Adrenal gland (tissue), 19 donors: ENCODE measurements at places on chromosomes 1 and 21.

DNA sequence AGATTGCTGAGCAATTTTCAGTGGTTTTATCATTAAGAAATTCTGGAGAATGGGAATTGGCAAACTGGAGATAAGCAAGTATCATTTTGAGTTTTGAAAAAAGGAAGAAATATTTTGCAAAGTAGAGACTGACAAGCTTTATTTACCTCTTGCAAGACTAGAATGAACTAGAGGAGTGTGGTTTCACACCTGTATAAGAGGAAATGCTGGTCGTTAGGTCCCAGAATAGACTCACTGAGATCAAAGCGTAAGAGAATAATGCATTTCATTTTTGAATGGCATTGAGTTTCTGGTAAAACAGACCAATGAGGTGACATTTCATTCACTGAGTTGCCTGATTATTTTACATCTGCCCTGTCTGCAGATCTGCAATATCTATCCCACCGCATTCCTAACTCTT is 308.1 kb downstream of the ADGRL2 start:
- no peaks in the 10 kb centered on the region for H3K36me3 ChIP-seq
- H3K27ac ChIP-seq: no peak overlapping the region
- H3K4me3 ChIP-seq: no peak overlapping the region
- no peak for DNase-seq
- H3K4me1 ChIP-seq: peaks cover 5% of the 10 kb centered on the region
- no peaks in the 10 kb centered on the region for H3K27me3 ChIP-seq

GRCh38 chr1:160421881-160422280 is 21.5 kb downstream of the VANGL2 start:
- no peak overlapping the region for H3K4me3 ChIP-seq
- H3K4me1 ChIP-seq: no peaks in the 10 kb centered on the region
- DNase-seq: no peak
- H3K27me3 ChIP-seq: no peaks in the 10 kb centered on the region
- H3K27ac ChIP-seq: no peak overlapping the region

DNA sequence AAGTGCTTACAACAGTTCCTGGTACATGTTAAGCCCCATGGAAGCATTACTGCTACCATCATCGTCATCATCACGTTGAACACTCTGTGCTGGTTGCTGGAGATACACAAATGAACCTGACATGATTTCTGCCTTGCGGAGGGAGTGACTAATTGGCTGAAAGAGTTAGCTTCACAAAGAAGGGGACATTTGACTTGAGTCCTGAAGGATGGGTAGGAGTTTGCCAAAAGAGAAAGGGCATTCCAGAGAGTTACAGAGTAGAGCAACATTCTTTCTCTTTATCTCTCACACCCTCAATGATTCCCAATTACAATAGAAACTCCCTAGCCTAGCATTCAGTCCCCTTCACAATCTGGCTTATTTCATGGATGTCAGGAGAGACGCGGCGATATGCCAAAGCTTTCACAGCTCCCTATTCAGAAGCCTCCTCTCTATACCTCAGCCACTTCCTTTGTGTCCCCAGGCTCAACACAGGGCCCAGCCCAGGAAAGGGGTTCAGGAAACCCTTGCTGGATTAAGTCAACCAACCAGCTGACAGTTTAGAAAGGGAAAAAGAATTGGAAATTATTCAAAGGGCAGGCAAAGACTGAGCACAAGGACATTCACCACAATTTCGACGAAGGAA is 38.0 kb downstream of the SLC1A7 start:
- no peaks in the 10 kb centered on the region for H3K27me3 ChIP-seq
- no peak for DNase-seq
- H3K36me3 ChIP-seq: no peaks in the 10 kb centered on the region
- no peaks in the 10 kb centered on the region for H3K4me1 ChIP-seq

DNA sequence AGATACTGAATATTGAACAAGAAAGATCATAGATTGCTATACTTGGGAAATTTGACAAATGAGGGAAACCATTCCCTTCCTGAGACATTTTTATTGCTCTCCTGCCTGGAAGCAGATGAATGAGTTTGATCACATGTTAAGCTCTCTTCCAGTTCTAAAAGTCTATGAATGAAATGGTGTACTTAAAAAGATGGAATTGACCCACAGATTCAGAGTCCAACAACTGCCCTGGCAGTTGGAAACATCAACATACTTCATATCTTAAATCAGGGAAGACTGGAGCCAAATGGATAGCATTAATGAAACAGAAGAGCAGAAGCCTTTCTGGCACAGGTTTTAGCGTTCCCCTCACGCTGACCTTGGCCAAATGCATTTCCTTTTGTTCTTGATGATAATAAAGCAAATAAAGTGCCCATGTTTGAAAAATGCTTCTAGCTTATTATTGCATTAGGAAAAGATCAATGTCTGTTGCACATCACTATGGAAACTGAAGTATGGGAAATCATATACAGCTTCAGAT is 142.6 kb downstream of the ESRRG start:
- no peak overlapping the region for H3K4me3 ChIP-seq
- H3K27me3 ChIP-seq: no peaks in the 10 kb centered on the region
- DNase-seq: no peak
- no peaks in the 10 kb centered on the region for H3K4me1 ChIP-seq

DNA sequence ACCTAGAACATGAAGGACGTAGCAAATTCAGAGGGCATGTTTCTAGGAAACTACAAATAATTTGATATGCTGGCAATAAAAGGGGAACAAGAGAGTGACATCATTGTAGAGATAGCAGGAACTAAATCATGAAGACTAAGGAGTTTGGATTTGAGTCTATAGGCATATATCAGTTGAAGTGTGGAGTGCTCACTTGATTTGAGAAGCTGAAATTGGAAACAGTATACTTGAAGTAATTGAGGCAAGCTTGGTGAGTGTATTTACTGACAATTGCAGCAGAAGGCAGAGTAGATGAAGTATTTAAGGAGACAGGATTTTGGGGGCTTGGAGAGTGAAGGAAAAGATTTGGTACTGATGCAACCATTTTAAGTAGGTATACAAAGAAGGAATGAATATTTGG is 6.4 kb upstream of the TMCO2 start:
- no peak overlapping the region for H3K27ac ChIP-seq
- H3K27me3 ChIP-seq: no peaks in the 10 kb centered on the region
- no peak overlapping the region for H3K4me3 ChIP-seq
- H3K4me1 ChIP-seq: no peaks in the 10 kb centered on the region
